ENCODE measurements at places on chromosomes 5 and 9.
A peak's percentile ranks its signal among the peaks of the same experiment; 100 is the strongest.

GRCh38 chr9:92970467-92970923 is 23.2 kb downstream of the FGD3 start:
- peak; percentile 51 for DNase-seq

DNA sequence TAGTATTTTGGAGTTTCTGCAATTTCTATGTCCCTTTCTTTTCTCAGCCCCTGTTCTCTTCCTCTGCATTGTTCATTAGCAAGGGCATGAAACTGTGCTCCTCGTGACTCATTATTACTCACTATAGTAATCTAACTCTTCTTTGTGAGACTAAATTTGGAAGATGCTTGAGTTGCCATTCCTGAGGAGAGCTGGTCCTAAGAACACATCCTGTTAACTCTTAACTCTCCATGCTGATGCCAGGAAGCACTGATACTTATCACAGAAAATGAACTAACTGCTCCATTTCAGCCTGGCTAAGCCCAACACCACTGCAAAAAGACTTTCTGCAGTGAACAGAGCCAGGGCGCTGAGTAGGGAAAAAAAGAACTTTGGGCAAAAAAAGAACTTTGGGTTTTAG is 10.6 kb upstream of the CSNK1A1 start:
- DNase-seq: peak; percentile 97

- no peak for DNase-seq
These were observed 6.1 kb upstream of the AJM1 start for GRCh38 chr9:136835932-136836904.

DNA sequence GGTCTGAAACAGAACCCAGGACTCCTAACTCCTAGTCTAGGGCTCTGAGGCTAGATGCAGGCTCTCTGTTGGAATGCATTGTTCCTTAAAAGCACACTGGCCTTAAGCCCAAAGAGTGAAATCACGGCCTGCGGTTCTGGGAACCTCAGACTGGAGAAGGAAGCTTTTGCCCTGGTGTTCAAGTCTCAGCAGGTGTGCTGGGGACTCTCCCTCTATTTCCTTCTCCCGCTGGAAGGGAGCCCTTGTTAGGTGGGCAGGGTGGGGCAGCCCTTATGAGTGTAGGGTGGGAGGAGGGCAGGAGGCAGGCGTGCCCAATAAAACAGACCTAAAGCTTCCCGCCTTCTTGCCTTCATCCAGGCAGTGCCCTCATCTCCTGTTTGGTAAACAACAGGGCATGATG is 1.8 kb upstream of the PPARGC1B start:
- DNase-seq: no peak
